CD8-positive, alpha-beta memory T cell (primary cell): ENCODE measurements at places on chromosomes 11 and 22. TPM values are rescaled to one million over a fixed set of nuclear protein-coding genes. Genes with fewer than 3 reads are reported as not detected.

DNA sequence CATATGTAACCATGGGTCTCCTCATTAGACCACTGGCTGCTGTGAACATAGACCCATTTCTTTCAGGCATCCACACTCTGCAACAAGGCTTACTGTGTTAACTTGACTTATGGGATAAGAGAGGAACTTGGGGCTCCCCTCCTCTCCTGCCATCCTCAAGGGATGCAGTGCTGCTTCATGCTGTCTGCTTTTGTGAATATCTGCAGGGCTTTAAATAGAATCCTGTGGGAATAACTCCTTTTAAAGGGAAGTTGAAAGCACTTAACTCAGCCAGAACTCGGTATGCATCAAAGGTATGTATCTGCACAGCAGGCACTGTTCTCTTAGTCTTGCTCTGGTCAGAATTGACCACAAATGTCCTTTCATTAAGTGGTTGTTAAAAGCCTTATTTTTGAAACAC is 222.5 kb upstream of the KIRREL3 start:
- no peaks in the 10 kb centered on the region for H3K27me3 ChIP-seq
- H3K27ac ChIP-seq = no peak overlapping the region
- no peak for DNase-seq
- no peak overlapping the region for H3K4me3 ChIP-seq

Gene MN1
- total RNA-seq = 0.13 TPM

DNA sequence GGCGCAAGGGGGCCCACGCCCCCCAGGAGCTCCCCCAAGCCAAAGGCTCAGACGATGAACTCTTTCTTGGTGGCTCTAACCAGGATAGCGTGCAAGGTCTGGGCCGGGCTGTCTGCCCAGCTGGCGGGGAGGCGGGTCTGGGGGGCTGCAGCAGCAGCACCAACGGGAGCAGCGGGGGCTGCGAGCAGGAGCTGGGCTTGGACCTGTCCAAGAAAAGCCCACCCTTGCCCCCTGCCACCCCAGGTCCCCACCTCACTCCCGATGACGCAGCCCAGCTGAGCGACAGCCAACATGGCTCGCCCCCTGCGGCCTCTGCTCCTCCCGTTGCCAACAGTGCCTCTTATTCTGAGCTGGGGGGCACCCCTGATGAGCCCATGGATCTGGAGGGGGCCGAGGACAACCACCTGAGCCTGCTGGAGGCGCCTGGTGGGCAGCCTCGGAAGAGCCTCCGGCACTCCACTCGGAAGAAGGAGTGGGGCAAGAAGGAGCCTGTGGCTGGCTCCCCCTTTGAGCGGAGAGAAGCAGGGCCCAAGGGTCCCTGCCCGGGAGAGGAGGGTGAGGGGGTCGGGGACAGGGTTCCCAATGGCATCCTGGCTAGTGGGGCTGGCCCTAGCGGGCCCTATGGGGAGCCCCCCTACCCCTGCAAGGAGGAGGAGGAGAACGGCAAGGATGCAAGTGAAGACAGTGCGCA is 21.6 kb upstream of the TMEM191C start:
- peaks cover 4% of the 10 kb centered on the region for H3K36me3 ChIP-seq
- H3K27ac ChIP-seq = no peak overlapping the region
- no peaks in the 10 kb centered on the region for H3K4me1 ChIP-seq
- no peak for DNase-seq

- no peak overlapping the region for H3K4me3 ChIP-seq
- no peak overlapping the region for H3K27ac ChIP-seq
- H3K36me3 ChIP-seq = no peaks in the 10 kb centered on the region
- H3K27me3 ChIP-seq = no peaks in the 10 kb centered on the region
- DNase-seq = no peak
Observed at GRCh38 chr11:116460156-116460920, 312.4 kb downstream of the BUD13 start.

Gene PNPLA5
- not detected for total RNA-seq

Gene ABCG4
- total RNA-seq = 0.11 TPM

GRCh38 chr22:19754701-19755144 is 5.9 kb upstream of the TBX1 start:
- DNase-seq = no peak
- no peak overlapping the region for H3K4me3 ChIP-seq
- H3K27ac ChIP-seq = no peak overlapping the region
- no peaks in the 10 kb centered on the region for H3K36me3 ChIP-seq
- peaks cover 27% of the 10 kb centered on the region for H3K4me1 ChIP-seq

DNA sequence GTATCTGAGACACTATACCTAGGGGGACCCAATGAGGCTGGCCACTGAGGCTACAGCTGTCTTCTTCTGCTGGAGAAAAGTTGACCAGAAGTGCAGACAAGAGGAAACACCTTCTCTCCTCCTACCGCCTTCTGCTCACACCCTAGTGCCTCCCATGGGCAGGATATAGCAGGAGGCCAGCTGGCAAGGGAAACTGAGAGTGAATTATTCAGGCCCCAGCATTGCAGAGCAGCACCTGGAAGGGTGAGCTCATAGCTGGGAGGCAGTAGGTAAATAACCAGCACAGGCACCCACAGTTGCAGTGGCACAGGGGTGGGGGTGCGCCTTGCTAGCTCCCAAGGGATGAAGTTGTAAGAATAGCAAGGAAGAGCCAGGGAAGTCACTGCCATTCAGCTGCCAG is 267.4 kb upstream of the NCAM1 start:
- no peaks in the 10 kb centered on the region for H3K27me3 ChIP-seq
- no peaks in the 10 kb centered on the region for H3K36me3 ChIP-seq
- H3K4me1 ChIP-seq = no peaks in the 10 kb centered on the region

DNA sequence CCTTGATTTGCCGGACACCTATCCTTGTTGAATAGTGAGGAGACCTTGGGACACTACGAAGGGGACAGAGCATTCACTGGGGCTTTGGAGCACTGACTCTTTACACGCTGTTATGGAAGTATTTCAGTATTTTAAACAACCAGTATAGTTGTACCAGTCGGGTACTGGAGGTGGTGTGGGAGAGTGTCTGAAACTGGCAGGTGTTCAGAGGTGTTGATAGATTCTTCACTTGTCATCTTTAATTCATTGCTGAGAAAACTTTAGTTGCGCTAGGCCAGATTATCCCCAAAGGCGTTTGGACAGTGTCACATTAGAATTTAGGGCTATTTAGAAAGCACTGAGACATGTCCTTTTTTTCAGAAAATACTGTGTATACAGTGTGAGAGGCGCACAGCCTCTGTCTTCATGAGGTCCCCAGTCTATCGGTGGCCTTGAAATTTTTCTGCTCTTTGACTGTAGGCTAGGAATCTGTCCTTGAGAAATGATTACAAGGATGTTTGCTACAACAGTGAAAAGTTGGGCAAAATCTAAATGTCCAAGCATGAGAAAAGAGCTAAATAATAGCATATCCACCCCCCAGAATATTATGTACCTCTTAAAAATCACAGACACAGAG is 69.7 kb downstream of the TEAD1 start:
- no peaks in the 10 kb centered on the region for H3K27me3 ChIP-seq
- no peak overlapping the region for H3K4me3 ChIP-seq
- no peak overlapping the region for H3K27ac ChIP-seq
- H3K36me3 ChIP-seq = no peaks in the 10 kb centered on the region

Gene C22orf31
- not detected for total RNA-seq

DNA sequence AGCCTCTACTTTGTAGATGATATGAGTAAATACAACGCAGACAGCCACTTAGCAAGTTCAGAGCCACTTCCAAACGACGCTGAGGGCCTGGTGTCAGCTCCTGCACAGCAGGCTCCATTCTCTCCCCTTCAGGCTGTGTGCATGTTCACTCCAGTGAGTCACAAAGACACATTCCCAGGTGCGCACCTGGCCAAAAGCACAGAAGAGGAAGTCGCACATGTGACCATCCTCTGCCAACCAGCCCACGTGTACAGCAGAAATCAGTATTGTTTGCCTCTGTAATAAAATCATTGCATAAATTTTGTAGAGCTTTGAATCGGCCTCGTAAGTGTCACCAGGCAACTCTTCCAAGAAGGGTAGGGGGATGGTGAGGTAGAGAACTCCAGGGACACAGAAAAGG is 19.5 kb upstream of the TPH1 start:
- no peak for DNase-seq
- H3K4me3 ChIP-seq = no peak overlapping the region
- H3K27me3 ChIP-seq = no peaks in the 10 kb centered on the region
- H3K4me1 ChIP-seq = no peaks in the 10 kb centered on the region
- H3K36me3 ChIP-seq = no peaks in the 10 kb centered on the region
- no peak overlapping the region for H3K27ac ChIP-seq

DNA sequence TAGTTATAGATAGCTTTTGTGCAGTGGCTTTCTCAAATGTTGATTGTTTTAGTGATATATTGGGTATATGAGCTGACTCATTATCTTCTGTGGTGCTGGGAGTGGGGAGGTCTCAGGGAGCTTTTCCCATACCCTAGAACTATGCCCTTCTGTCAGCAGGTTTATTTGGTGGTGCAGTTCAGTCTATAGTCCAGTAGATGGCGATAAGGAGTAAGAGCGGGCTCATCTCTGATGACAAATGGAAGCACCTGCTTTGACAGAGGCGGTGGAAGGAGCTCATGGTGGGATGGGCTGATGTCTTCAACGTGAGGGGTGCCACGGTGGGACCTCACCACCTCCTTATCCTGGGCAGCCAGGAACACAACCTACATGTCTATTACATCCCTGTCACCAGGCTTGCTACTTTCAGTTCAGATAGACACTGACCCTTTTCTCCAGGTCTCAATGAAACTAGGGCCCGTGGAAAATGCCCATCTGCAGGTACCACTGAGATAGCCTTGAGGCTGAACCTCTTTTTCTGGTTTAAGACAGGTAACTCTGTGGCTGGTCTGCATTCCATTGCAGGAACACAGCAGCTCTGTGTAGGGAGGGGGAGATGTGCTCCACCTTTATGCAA is 13.0 kb upstream of the OR6A2 start:
- DNase-seq = no peak
- no peaks in the 10 kb centered on the region for H3K36me3 ChIP-seq
- H3K27ac ChIP-seq = no peak overlapping the region
- H3K4me3 ChIP-seq = no peak overlapping the region
- H3K27me3 ChIP-seq = peaks cover 3% of the 10 kb centered on the region
- no peaks in the 10 kb centered on the region for H3K4me1 ChIP-seq

DNA sequence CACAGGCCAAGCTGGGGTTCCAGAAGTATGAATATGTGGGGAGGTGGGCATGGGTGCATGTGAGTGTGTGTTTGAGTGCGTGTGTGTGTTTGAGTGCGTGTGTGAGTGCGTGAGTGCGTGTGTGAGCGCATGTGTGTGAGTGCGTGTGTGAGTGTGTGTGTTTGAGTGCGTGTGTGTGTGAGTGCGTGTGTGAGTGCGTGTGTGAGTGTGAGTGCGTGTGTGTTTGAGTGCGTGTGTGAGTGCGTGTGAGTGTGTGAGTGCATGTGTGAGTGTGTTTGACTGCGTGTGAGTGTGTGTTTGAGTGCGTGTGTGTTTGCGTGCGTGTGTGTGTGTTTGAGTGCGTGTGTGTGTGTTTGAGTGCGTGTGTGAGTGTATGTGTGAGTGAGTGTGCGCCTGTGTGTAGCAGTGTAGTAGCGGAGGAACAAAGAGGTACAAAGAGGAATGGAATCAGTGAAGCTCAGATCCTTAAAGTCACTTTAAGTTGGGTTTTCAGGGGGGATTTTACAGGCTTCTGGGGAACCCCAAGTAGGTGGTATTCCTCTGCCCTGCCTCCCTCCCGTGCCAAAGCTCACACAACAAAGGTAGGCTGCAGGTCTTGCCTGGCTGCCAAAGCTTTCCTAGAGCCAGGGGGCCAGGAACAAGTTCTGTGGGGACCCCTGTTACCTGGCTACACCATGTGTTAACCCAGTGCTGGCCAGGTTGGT is 137.1 kb downstream of the KIRREL3 start:
- no peak overlapping the region for H3K4me3 ChIP-seq
- no peaks in the 10 kb centered on the region for H3K27me3 ChIP-seq
- H3K4me1 ChIP-seq = no peaks in the 10 kb centered on the region
- H3K36me3 ChIP-seq = no peaks in the 10 kb centered on the region
- no peak for DNase-seq
- H3K27ac ChIP-seq = no peak overlapping the region

DNA sequence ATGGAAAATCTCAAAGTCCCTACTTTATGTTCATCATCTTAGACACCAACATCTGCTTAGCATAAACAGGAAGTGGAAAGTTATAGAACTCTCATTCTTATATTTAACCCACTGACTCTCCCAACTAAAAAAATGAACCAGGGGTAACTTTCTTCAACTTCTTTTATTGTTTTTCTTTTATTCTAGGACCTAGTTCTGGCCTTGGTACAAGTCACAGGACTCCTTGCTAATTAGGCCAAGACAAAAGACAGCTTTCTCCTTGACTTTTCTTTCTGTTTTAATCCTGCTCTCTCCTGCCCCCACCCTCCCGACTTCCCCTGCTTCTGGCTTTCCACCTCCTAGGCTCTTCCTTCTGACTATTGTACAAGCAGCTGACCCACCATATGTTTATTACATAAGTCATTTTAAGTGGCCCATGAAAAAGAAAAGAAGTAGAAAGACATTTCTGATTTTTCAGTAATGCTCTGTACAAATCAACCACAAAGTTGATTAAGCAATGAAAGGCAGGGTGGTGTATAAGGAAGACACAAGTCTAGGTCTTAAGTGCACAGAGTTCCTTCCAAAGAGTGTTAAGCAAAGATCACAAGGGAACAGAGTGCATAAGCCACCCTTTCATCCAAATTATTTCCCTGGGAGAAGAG is 18.3 kb downstream of the JAML start:
- no peak for DNase-seq
- H3K27me3 ChIP-seq = no peaks in the 10 kb centered on the region
- H3K4me3 ChIP-seq = no peak overlapping the region
- peaks cover 27% of the 10 kb centered on the region for H3K36me3 ChIP-seq
- H3K4me1 ChIP-seq = peaks cover 59% of the 10 kb centered on the region
- no peak overlapping the region for H3K27ac ChIP-seq

DNA sequence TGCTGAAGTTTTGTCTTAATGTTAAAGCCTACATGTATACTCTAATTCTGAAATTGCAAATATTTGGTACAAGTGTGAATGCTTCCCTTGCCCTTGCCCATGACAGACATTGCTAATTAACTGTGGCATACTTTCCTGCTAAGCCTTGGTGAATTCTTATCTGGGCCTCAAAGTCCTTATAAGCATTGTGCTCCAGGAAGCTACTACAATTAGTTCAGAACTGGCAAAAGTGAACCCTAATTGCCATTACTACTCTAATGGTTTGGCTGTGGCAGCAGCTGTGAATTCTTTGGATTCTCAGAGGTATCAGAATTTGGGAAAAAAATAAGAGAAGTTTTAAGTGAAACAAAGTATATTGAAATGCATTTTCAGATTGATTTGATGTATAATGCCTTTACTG is 24.3 kb downstream of the EMSY start:
- no peak overlapping the region for H3K27ac ChIP-seq
- no peaks in the 10 kb centered on the region for H3K4me1 ChIP-seq
- H3K36me3 ChIP-seq = peaks cover 24% of the 10 kb centered on the region
- DNase-seq = no peak

DNA sequence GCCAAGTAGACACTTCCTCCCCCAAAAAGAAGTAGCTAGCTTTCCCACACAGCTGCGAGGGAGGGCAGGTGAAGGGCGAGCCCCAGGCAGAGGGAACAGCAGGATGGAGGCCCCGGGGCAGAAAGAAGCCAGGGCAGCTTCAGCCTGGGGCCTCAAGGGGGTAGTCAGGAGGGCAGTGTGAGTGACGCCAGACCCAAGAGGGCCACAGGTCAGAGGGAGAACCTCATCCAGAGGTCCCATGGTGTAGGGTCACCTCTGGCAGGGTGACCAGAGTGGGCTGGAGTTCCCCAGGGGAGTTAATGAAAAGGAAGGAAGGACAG is 9.2 kb downstream of the PRR5 start:
- no peak overlapping the region for H3K4me3 ChIP-seq
- no peak for DNase-seq
- peaks cover 7% of the 10 kb centered on the region for H3K36me3 ChIP-seq
- peak overlapping the region; percentile 38 for H3K27ac ChIP-seq
- H3K27me3 ChIP-seq = no peaks in the 10 kb centered on the region

Gene GVQW3
- 2.5 TPM for total RNA-seq

GRCh38 chr11:131999084-131999483 is 628.7 kb downstream of the NTM start:
- DNase-seq = no peak
- no peak overlapping the region for H3K27ac ChIP-seq
- H3K36me3 ChIP-seq = no peaks in the 10 kb centered on the region
- no peak overlapping the region for H3K4me3 ChIP-seq
- H3K27me3 ChIP-seq = no peaks in the 10 kb centered on the region
